Astrocyte (in vitro differentiated cells and primary cell): ENCODE measurements at places on chromosomes 7 and 10. TPM values are rescaled to one million over a fixed set of nuclear protein-coding genes. Genes with fewer than 3 reads are reported as not detected.

DNA sequence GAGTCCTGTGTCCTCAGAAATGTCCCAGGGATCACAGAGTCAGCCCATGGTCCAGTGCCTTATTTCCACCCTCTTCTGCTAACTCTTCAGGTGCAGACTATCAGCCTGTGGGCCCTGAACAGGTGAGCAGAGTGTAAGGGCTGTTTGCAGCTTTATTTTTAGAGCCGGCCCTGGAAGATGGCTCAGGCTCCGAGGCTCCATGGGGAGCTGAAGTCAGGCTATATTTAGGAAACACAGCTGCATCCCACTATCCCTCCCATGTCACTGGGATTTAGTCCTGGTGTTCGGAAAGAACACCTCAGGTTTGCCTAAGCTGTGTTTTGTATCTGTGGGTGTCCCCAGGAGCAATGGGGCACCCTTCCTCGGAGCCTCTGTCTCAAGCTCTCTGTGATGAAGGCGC is 126.9 kb downstream of the RPS24 start:
- H3K27me3 ChIP-seq: peaks cover 19% of the 10 kb centered on the region
- no peak overlapping the region for H3K4me3 ChIP-seq
- DNase-seq: no peak
- H3K4me1 ChIP-seq: no peaks in the 10 kb centered on the region
- no peaks in the 10 kb centered on the region for H3K36me3 ChIP-seq

DNA sequence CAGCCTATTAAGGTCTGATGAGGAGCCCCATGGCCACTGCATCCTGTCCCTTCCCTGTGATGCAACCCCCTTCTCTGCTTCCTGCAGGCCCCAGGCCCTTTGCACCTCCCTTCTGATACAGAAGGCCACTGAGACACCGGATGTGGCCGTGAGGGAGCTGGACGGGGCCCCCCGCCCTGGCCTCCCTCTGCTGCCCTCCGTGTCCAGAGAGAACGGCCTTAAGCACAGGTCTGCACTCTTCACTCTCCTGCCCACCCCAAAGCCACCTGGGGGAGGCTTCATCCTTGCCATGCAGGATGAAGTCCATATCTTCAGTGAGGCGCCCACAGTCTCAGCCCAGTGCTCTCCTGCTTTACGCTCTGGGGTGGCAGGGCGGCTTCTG is 86.9 kb upstream of the GNA12 start:
- DNase-seq: no peak
- H3K4me3 ChIP-seq: no peak overlapping the region
- peaks cover 4% of the 10 kb centered on the region for H3K4me1 ChIP-seq
- H3K27ac ChIP-seq: no peak overlapping the region
- no peaks in the 10 kb centered on the region for H3K36me3 ChIP-seq
- H3K27me3 ChIP-seq: no peaks in the 10 kb centered on the region

DNA sequence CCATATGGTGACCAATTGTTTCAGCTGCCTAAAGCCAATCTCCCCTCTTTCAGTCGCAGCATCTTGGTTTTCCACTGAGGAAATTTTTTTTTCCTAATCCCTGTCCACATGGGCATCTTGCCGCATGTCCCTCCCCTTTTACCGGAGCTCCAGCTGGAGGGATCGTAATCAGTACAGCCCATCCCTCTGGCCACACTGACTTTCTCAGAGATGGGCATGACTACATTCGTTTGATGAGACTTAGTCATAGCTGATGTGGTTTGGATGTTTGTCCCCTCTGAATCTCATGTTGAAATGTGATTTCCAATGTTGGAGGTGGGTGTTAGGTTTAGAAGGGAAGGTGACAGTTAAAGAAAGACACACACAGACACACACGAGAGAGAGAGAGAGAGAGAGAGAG is 186.8 kb upstream of the CXCL12 start:
- DNase-seq: peak; percentile 59
- no peak overlapping the region for H3K27ac ChIP-seq
- H3K4me1 ChIP-seq: peaks cover 42% of the 10 kb centered on the region
- H3K27me3 ChIP-seq: no peaks in the 10 kb centered on the region
- no peaks in the 10 kb centered on the region for H3K36me3 ChIP-seq
- no peak overlapping the region for H3K4me3 ChIP-seq

DNA sequence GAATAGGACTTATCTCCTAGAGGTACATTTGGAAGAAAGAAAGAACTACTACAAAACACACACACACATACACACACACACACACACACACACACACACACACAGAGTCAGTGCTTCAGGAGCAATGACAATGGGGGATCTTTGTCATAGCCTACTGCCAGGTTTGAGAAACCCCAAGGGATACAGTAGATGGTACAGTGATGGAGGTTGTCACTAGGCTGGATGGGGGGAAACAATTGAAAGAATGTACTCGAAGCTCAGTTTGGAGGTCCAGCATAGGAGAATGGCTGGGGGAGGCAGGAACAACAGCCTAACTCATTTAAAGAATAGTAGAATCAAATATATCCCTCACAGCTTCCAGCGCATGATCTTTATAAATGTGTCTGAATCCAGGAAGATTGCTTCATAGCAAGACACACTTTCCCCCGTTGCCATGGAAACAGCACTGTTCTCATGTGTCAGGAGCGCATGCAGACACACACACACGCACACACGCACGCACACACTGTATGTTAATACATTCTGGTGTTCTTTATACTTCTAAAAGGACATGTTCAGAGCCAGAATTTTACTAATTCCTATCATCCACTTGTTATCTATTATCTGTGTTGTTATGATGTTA is 32.6 kb upstream of the ZNRF2 start:
- no peak overlapping the region for H3K27ac ChIP-seq
- H3K36me3 ChIP-seq: no peaks in the 10 kb centered on the region
- peaks cover 7% of the 10 kb centered on the region for H3K4me1 ChIP-seq
- DNase-seq: no peak
- peaks cover 9% of the 10 kb centered on the region for H3K27me3 ChIP-seq
- H3K4me3 ChIP-seq: no peak overlapping the region

DNA sequence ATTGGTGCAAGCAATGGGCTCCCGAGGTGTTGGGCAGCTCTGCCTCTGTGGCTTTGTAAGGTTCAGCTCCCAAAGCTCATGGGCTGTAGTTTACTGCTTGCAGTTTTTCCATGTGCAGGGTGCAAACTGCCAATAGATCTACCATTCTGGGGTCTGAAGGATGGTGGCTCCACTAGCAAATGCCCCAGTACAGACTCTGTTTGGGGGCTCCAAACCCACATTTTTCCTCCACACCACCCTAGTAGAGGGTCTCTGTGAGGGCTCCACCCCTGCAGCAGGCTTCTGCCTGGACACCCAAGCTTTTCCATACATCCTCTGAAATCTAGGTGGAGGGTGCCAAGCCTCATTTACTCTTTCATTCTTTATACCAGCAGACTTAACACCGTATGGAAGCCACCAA is 17.4 kb upstream of the ZNF37A start:
- H3K27me3 ChIP-seq: no peaks in the 10 kb centered on the region
- no peaks in the 10 kb centered on the region for H3K36me3 ChIP-seq
- H3K4me1 ChIP-seq: no peaks in the 10 kb centered on the region
- H3K27ac ChIP-seq: no peak overlapping the region
- no peak overlapping the region for H3K4me3 ChIP-seq

DNA sequence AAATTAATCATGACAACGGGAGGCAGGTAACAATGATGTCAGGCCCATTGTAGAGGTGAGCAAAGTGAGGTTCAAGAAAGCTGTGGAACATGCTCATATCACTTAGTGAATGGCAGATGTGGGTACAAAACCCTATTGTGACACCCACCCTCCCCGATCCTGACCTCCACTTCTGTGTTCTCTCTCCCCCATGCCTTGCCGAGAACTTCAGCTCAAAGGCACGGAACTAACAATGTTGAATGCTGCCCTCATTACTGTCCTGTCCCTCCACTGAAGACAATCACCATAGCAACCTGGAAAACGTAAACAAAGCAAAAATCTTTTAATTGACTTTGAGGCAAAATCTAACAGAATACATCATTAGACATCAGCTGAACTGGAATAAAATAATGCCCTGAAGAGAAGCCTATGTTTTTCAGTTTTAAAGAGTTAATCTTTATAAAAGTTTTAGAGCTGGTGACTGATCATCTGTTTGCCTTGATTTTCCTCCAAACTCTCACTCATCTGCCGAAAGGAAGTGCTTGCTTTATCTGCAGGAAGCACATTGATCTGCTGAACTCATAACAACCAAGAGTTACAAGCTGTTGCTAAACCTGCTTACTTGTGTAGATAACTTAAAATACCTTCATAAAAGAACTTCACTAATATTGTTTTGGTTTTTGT is 133.6 kb downstream of the CUBN start:
- H3K36me3 ChIP-seq: no peaks in the 10 kb centered on the region
- DNase-seq: peak; percentile 63
- H3K4me3 ChIP-seq: no peak overlapping the region
- H3K27me3 ChIP-seq: no peaks in the 10 kb centered on the region

DNA sequence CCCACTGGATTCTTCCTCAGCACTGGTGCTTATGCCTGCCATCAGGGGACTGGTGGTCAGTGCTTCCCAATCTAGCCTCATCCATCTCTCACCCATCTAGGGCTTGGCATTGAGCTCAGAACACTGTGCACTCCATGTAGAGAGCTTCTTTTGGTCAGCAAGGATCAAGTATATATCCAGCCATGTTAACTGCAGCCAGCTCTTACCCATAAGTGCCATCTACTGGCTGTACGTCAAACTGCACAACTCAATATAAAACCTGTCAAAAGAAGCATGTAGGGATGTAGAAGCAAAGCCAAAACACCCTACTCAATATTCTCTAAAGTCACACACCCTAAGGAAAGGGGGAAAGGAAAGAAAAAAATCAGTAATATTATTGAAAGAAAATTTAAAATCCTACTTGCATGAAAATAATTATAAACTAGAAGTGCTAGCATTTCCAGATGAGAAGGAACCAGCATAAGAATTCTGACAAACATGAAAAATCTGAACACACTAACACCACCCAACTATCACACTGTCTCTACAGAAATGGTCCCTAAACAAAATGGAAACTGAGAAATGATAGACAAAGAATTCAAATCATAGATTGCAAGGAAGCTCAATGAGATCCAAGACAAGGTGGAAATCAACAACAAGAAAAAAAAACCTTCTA is 531.1 kb upstream of the STEAP1 start:
- H3K27me3 ChIP-seq: no peaks in the 10 kb centered on the region
- H3K4me3 ChIP-seq: no peak overlapping the region
- H3K4me1 ChIP-seq: no peaks in the 10 kb centered on the region
- no peak overlapping the region for H3K27ac ChIP-seq
- no peak for DNase-seq
- no peaks in the 10 kb centered on the region for H3K36me3 ChIP-seq

DNA sequence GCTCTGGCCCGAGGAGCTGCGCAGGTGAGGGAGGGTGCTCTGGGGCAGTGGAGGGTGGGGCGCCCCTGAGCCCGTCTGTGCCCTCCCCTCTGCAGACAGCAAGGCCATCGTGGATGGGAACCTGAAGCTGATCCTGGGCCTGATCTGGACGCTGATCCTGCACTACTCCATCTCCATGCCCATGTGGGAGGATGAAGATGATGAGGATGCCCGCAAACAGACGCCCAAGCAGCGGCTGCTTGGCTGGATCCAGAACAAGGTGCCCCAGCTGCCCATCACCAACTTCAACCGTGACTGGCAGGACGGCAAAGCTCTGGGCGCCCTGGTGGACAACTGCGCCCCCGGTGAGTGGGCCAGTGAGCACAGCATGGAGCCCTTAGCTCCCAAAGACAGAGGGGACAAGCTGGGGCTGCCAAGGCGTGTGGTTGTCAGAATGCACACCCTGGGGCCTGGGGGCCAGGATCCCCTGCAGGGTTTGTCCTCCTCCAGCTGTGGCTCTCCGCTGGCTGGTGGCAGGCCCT is 5.1 kb downstream of the FLNC start:
- DNase-seq: no peak
- no peaks in the 10 kb centered on the region for H3K27me3 ChIP-seq
- peaks cover 42% of the 10 kb centered on the region for H3K4me1 ChIP-seq
- no peak overlapping the region for H3K4me3 ChIP-seq
- peak overlapping the region; percentile 73 for H3K27ac ChIP-seq

- peaks cover 28% of the 10 kb centered on the region for H3K27me3 ChIP-seq
- DNase-seq: no peak
- H3K4me3 ChIP-seq: peak overlapping the region; percentile 43
- no peak overlapping the region for H3K27ac ChIP-seq
- peaks cover 23% of the 10 kb centered on the region for H3K4me1 ChIP-seq
Measured at GRCh38 chr7:28957064-28957750, 923 bp downstream of the TRIL start.

DNA sequence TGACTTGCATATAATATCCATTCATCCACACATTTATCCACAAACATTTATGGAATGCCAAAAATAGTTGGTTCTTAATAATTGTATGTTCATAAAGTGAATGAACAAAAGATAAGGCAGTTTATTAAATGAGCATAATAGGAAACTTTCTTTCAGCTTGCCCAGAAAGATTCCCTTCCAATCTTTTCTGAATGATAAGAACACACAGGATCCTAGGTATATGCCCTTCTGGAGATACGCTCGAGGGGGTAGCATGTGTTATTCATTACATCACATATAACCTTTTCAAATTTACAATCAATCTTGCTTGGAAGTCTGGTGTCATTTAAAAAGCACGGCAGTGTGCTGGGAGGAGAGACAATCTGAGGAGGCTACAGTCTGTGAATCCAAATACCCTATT is 80.4 kb upstream of the PDK4 start:
- no peaks in the 10 kb centered on the region for H3K36me3 ChIP-seq
- no peak for DNase-seq
- H3K4me1 ChIP-seq: no peaks in the 10 kb centered on the region
- no peaks in the 10 kb centered on the region for H3K27me3 ChIP-seq

- no peak overlapping the region for H3K27ac ChIP-seq
- H3K4me1 ChIP-seq: no peaks in the 10 kb centered on the region
- no peaks in the 10 kb centered on the region for H3K36me3 ChIP-seq
- no peaks in the 10 kb centered on the region for H3K27me3 ChIP-seq
Measured at GRCh38 chr10:60105295-60105695, 198.9 kb upstream of the CCDC6 start.

GRCh38 chr10:59709395-59710125 is at the start of gene SLC16A9:
Gene SLC16A9 (minus strand): TSS chr10:59709850. CDS start chr10:59684291, 25,559 bp downstream.
- peak; percentile 42 for DNase-seq
- no peaks in the 10 kb centered on the region for H3K36me3 ChIP-seq

- H3K27ac ChIP-seq: no peak overlapping the region
- no peaks in the 10 kb centered on the region for H3K36me3 ChIP-seq
- H3K4me3 ChIP-seq: no peak overlapping the region
- no peaks in the 10 kb centered on the region for H3K27me3 ChIP-seq
- DNase-seq: no peak
Measured at GRCh38 chr7:4308205-4308590, 373.9 kb upstream of the FOXK1 start.

DNA sequence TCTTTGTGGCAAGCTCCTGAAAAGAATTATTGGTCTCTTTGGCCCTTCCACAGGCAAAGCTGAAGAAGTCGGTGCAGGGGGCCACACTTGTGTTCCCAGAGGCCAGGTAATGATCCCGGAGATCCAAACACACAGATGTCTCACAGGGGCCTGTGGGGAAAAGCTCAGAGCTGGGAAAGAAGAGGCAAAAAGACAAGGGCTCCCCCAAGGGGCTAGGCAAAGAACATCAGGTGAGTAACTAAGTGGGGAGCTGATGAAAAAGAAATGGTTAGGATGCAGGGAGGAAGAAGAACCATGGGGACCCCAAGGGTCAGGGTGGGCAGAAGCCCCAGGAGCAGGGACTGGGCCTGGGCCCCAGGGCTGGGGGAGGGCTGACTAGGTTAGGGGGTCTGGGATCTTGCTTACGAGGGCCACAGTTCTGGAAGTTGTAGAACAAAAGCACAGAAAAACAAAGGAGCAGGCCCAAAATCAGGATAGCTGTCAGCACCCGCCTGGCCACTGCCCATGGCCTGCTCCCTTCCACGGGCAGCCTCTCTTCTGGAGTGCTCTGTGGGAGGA is 1.1 kb downstream of the KEL start:
- H3K27me3 ChIP-seq: peaks cover 4% of the 10 kb centered on the region
- H3K4me1 ChIP-seq: no peaks in the 10 kb centered on the region
- H3K4me3 ChIP-seq: no peak overlapping the region

Gene CLDN12
- total RNA-seq: 37.9 and 42.8 TPM in 2 replicates

Gene GDF10
- 2.2 and 6.1 TPM in 2 replicates for total RNA-seq

Gene AOC1
- not detected in 2 replicates for total RNA-seq

Gene ERVW-1
- total RNA-seq: 0.19 TPM in 1 of 2 replicates, not detected in the other

Gene VGF
- total RNA-seq: 40.5 and 51.8 TPM in 2 replicates

Gene MMD2
- total RNA-seq: not detected in 2 replicates
